Esophagus squamous epithelium (tissue), 5 donors: ENCODE measurements at places on chromosomes 3 and 15.

GRCh38 chr3:135084405-135084804 lies 289.3 kb downstream of the EPHB1 start:
- DNase-seq = no peak

DNA sequence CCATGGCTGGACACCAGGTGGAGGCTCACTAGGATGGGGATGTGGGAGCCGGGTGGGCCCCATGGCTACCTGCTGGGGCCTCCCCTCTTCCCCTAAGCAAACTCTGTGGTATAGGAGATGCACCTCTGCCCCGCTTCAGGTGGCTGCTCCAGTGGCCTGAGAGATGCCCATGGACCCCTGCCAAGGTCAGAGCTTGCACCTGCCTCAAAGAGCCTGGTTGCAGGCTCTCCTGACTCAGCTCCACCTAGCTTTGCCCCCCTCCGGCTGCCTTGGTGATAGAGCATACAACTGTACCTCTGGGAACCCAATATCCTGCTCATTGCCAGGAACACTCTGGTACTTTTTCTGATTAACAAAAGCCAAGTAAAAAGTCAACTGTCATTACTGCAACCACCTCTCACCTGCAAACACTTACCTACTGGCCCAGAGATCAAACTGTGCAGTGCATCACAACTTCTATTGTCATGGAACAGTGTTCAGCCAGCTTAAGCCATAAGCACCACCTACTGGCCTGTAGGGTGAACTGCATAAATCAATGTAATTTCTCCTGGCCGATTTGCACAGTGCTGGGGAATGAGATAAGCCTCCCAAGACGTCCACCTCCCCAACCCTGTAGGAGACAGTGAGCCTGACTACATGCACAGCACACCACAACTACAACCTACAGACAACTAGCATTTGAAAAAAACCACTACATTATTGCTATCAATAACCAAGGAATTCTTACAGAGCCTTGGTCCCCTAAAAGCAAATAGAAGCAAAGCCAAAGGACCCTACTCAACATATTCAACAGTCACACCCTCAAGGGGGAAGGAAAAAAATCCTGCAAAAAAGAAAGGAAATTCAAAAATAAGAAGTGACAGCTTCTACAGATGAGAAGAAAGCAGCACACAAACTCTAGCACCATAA lies 352.4 kb upstream of the ARHGEF26 start:
- no peak for DNase-seq

DNA sequence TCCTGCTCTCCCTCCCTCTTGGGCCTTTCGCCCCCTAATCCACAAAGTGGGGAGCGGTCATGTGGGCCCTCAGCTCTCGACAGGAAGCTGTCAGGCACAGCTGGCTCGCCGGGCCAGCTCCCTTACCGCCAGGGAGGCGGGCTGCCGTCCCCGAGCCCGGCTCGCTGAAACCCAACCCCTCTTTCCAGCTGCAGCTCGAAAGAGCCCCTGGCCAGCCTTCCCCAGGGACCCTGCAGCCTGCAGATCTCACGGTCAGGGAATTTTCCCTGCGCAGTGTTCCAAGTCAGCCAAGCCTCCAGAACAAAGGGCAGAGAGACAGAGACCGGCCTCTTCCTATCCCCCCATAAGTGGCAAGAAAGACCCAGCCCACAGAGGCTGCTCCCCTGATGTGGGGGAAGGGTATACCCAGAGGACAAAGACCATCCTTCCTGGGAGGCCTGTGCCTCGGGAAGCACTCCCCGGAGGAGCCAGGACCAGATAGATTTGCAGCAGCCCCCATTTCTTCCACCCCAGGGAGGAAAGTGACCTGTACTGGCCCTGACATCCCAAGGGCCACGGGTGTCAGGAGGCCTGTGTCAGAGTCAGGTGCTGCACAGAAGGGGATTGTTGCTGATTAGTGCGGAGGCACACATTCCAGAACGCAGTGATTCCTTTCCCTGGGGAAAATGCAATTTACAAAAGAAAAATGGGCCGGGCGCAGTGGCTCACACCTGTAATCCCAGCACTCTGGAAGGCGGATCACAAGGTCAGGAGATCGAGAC lies 32.6 kb downstream of the MAGEF1 start:
- no peak for DNase-seq

GRCh38 chr3:196650740-196651311 lies 11.3 kb downstream of the NRROS start:
- DNase-seq = no peak

GRCh38 chr3:65971293-65972252 lies 67.1 kb downstream of the MAGI1 start:
- DNase-seq = no peak

DNA sequence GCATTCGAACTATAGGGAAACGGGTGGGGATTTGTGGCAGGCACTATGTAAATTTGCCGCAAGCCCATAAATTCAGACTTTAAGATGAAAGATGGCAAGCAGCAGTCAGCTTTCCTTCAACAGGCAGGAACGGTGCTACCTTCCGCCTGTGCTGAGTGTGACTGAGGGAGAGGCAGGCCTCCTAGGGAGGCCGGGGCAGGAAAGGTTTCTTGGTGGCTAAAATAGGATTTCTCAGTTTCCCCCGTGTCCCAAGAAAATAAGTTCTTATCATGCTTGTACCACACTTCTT lies 12.5 kb downstream of the FLNB start:
- no peak for DNase-seq

DNA sequence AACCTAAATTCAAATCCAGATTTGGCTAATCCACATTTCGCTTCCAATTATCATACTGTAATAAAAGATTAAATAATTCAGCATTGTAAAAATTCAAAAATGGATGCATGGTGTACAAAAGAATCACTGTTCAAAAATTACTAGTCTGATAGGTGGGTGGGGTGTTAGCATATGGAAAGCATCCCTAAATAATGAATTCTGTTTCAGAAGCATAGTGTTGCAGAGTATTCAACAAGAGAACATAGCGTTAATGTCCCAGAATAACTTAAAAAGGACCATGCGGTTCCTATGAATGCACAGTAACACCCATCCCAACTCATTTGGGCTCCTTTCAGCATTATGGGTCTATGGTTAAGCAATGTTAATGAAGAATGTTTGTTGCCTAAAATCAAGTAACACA lies 51.1 kb downstream of the MORC1 start:
- no peak for DNase-seq

DNA sequence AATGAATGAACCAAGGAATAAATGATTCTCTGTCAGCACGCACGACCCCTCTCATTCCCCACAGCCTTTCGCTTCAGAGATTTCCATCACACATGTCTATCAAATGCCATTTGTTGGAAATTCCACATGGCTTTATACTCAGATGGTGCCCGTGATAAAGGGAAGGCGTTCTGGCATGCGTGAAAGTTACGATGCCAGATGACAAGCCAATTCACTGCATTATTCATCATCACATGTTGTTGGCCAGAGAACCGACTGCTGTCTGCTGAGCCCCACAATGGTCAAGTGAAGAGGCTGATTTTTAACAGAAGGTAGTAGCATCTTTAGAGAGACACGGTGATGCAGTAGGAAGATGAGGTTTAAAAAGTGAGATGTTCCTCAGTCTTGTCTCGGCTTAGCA lies 74.1 kb upstream of the FRMD4B start:
- DNase-seq = no peak

- no peak for DNase-seq
Measured at GRCh38 chr3:8867646-8868045, 95.6 kb downstream of the RAD18 start.

GRCh38 chr15:78204351-78205309 lies 29.7 kb downstream of the ACSBG1 start:
- DNase-seq = no peak

- no peak for DNase-seq
Measured at GRCh38 chr15:60961541-60962485, 267.3 kb downstream of the RORA start.

- no peak for DNase-seq
Measured at GRCh38 chr3:34008836-34009809, 210.7 kb downstream of the PDCD6IP start.

GRCh38 chr3:16873872-16874271 lies 10.9 kb upstream of the PLCL2 start:
- DNase-seq = no peak

DNA sequence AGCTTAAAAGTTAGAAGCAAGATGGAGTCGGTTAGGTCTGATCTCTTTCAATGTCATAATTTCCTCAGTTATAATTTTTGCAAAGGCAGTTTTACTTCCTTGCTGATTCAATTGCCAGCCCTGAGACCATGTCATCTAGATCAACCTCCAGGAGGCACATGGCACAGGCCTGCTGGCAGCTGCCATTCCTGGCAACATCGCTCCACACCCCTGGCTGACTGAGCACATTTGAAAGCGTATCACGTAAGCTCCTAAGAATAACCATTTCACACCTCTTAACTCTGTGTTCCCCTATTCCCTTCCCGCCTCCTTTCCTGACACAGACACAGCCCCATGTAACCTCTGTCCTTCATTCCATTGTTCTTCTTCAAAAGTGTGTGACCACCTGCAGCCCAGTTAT lies 313.9 kb upstream of the CTNNB1 start:
- no peak for DNase-seq

GRCh38 chr3:8505621-8506020 lies 4.0 kb downstream of the LMCD1 start:
- no peak for DNase-seq

GRCh38 chr3:176741664-176742047 lies 455.6 kb downstream of the TBL1XR1 start:
- DNase-seq = no peak

- DNase-seq = no peak
Measured at GRCh38 chr3:160981217-160981938, 123.8 kb downstream of the B3GALNT1 start.

GRCh38 chr3:7999384-7999783 lies 502.2 kb upstream of the LMCD1 start:
- no peak for DNase-seq

- DNase-seq = no peak
Measured at GRCh38 chr3:23395115-23395514, 192.0 kb downstream of the UBE2E2 start.

- no peak for DNase-seq
Measured at GRCh38 chr15:85010071-85010385, 28.4 kb downstream of the PDE8A start.

DNA sequence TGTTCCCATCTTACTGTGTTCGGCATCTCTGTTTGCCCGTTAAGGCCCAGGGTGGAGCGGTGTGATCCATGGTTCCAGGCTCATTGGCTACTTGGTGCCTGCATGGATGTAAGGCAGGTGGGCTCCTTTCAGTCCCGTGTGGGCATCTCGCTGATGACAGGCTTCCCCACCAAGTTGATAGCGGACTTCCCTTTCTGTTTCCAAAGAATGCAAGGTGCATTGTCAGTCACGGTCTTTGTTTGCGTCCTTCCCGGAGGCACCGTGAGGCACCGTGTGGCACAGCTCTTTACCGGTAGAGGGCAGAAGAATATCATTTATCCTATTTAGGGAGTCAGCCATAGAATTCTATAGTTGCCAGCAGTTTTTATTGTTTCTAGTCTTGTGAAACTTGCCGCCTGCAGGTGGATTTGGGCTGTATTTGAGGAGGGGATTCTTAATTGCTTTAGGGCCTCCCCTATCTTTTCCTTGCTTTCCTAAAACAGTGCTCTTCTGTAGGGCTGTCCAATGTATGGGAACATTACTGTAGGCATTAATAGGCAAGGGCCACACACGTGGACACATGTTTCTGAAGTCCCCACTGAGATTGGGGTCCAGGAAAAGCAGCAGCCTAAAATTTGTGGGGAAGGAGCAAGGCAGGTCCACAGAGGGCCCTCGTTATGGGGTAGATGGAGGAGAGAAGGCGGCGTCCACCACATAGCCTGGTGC lies 244.1 kb downstream of the SLCO3A1 start:
- DNase-seq = no peak

DNA sequence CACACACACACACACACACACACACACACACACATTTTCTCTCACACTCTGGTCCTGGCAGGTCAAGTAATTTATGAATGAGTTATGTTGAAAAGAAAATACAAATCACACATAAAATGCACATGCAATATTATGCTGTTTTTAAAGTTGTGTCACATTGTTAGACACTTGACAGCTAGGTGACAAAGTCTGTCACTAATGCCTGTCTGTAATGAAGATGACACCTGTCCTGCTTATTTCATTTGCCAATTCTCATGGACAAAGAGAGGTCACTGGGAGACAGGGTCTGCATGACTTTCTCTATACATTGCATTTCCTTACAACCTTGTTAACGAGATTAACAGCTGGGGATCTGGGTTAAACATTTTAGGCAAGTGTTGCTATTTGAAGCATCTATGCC lies 71.2 kb downstream of the ARPP21 start:
- no peak for DNase-seq

- no peak for DNase-seq
Measured at GRCh38 chr3:82355228-82355627, 593.8 kb upstream of the GBE1 start.

GRCh38 chr3:34111361-34111760 lies 312.9 kb downstream of the PDCD6IP start:
- no peak for DNase-seq

- no peak for DNase-seq
Measured at GRCh38 chr15:42324308-42324707, 35.0 kb upstream of the CAPN3 start.

GRCh38 chr3:8709287-8709686 lies 24.3 kb upstream of the CAV3 start:
- no peak for DNase-seq

DNA sequence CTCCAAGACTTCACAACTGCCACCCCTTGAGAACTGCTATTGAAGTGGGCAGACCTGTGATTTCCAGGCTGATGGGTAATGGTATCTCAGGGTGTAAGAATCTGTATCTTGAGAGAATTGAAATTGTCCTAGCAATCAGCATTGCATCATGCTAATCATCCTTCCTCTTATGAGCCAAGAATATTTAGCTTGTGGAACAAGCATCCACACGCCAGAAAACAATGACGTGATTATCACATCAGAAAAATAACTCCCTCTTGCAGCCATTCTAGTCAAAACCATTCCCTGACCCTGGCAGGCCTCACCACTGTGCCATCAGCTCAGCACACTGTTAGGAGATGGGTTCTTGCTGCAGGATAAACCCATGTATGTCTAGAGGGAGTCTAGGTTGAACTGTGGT lies 6.7 kb downstream of the BCL2L10 start:
- no peak for DNase-seq

GRCh38 chr3:29612536-29612935 lies 331.7 kb downstream of the RBMS3 start:
- DNase-seq = no peak

- DNase-seq = no peak
Measured at GRCh38 chr3:192884777-192885773, 32.6 kb downstream of the MB21D2 start.

DNA sequence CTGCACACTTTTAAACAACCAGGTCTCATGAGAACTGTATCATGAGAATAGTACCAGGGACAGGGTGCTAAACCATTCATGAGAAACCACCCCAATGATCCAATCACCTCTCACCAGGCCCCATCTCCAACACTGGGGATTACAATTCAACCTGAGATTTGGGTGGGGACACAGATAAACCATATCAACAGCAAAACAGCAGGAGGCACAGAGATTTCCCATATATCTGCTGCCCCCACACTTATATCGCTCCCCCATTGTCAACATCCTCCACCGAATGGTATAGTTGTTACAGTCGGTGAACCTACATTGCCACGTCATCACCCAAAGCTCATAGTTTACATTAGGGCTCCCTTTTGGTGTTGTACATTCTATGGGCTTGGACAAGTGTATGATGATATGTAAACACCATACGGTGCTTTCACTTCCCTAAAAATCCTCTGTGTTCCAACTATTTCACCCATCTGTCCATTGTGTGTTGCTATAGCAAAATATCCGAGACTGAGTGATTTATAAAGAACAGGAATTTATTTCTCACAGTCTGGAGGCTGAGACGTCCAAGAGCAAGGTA lies 224.8 kb downstream of the FAM43A start:
- no peak for DNase-seq

GRCh38 chr15:78841891-78842290 lies 30.6 kb upstream of the ADAMTS7 start:
- DNase-seq = no peak

- DNase-seq = no peak
Measured at GRCh38 chr3:189908646-189909045, 212.1 kb downstream of the P3H2 start.
